ENCODE measurements at places on chromosomes 4 and X. TPM values are rescaled to one million over a fixed set of nuclear protein-coding genes. Genes with fewer than 3 reads are reported as not detected.

DNA sequence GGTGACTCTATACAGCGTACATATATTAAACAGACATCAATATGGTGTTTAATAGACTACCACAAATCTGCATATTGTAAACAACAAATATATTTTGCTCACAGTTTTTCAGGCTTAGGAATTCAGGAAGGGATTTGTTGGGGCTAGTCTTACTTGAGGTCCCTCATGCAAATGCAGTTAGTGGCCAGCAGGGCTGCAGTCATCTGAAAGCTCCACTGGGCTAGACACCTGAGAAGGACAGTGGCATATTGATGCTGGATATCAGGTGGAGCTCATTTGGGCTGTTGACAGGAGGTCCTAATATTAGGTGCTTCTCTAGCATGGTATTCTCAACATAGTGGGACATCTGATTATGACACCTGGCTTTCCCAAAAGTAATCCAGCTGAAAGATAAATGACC lies 493.8 kb upstream of the PABPC4L start:
- DNase-seq = no peak

DNA sequence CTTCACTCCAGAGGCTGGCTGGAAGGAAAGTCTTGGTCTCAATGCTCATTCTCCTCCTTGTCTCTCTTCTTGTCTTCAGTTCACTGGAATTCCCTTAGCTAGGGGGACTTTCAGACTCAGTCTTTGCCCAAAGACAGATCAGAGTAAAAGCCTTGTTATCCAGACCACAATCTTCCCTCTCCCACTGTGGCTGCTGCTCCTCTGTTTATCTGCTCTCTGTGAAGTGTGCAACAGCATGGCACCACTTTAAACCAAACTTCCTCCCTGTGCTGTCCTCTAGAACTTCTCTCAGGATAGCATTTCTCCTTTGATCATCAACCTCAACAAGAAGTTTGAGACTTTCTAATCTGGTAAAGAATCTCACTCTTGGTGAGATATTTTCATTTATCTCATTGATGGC lies 530.1 kb upstream of the SLIT2 start:
- DNase-seq = no peak

GRCh38 chr4:144646523-144647094 lies 653 bp downstream of the HHIP start:
- peak; percentile 39 for DNase-seq

DNA sequence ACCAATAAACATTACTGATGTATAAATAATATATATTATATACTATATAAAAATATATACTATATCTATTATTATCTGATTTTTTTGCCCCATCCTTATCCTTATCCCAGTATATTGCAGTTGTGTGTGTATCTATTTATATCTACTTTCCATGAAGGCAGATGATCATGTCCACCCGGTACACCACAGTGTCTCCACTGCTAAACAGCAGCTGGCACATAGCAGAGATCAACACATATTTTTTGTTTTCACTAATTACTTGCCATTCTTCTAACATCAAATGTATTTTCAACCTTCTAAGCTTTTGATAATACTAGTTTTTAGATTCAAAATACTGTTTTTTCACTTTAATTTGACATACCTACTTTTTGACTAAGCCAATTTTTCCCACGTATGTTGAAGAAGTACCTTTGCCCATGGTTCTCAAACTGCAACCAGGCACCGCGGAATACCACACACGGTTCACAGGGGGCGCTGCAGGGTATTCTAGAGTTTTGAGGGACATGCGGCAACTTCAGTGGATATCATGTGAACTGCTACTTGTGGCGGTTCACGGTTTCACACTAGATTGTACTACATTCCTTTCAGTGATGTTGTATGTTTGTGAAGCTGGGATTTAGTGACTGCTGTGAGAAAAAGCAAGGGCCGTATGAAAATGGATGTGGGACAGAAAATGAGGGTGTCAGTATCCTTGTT lies 182.5 kb upstream of the NPY2R start:
- no peak for DNase-seq

GRCh38 chr4:14333616-14334015 lies 668.7 kb upstream of the CPEB2 start:
- no peak for DNase-seq

DNA sequence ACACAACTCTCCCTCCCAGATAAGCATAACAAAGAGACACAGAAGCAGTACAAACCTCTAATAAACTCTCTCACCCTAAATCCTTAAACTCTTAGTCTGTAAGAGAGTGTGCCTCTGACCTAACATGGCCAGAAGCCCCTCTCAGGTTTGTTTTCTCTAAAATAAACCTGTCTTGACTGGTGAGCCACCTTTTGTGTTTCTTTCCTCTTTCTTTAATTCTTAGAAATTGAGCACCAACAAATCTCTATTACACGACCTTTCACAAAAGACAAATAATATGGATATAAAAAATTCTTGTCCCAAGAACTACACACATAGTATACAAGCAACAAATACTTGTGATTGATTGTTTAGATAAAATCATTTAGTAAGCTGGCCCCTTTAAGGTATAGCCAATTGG lies 573.7 kb downstream of the EPHA5 start:
- no peak for DNase-seq

- DNase-seq = no peak
Observed at GRCh38 chr4:187204389-187204918, 480.8 kb upstream of the FAT1 start.

DNA sequence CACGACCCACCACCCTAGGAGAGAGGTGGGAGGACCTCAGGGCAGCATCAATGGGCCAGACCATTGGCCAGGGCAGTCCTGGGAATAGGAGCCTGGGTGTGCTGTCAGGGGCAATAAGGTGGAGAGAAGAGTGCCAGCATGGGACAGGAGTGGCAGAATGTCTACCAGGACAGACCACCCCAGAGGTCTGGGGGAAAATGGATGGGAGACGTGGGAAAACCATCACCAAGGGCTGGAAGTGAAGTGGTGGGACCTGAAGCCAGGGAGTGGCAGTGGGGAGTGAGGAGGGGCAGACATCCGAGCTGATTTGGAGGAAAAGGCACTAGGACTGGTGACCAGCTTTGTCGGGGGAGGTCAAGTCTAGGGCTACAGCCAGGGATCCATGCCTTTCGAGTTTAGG lies 993 bp downstream of the EVC2 start:
- no peak for DNase-seq

- DNase-seq = no peak
Observed at GRCh38 chrX:11450354-11450753, 157.1 kb downstream of the AMELX start.

DNA sequence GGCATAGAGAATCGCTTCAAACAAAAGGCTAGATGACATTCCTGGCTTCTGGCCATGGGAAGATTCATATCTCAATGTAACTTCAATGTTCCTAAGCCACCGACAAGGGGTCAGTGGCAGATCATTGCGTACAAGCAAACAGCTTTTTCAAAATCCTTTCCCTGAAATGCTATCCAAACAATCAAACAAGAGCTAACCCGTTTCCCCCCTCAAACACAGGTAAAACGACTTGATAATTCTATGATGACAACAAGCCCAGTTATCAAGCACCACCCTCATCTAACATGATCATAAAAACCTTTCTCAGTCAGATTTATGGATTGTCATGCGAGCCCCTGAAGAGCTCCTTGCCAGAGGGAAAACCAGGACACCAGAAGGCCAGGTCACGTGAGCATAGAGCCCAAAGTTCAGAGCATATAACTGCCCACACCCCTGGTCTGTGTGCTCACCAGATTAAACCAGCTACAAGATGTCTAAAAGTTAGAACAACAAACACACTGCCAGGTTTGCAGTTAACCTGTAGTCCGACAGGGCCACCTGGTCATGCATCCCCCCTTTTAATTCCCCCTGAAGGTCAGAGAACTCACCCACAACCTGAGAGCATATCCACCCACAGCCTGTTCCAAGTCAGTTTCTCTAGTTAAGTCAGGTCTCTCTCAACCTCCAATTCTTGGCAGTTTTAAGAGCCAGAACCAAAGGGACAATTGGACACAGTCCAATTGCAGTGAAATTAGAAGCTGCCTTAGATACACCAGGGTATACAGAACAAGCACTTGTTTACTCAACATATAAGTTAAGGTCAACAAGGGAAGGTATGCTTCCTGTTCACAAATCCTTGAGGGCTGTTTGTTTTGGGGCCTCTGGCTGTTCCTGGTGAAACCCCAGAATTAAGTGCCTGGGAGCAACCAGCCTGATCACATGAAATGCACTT lies 248.1 kb upstream of the PPARGC1A start:
- no peak for DNase-seq

GRCh38 chr4:145481164-145481941 lies at the start of gene SMAD1:
SMAD1 (plus strand) TSS chr4:145481853; CDS start chr4:145514614, 32,761 bp downstream.
- DNase-seq = no peak

DNA sequence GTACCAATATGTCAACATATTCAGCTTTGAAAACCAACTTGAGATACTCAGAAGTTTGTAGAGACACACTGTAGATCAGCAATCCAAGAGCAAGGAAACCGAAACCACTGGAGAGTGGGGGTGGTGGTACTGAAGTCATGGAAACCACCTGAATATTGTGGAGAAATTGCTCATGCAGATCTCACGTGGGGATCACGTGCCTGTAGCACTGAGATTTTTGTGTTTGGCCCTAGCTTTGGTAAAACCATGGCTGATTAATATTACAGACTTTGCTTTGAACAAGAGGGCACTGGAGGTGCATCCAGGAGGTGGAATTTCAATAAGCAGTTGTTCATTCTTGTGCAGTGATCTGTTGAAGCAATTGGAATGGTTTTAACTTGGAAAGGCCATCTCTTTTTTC lies 47.2 kb downstream of the GBA3 start:
- DNase-seq = no peak

DNA sequence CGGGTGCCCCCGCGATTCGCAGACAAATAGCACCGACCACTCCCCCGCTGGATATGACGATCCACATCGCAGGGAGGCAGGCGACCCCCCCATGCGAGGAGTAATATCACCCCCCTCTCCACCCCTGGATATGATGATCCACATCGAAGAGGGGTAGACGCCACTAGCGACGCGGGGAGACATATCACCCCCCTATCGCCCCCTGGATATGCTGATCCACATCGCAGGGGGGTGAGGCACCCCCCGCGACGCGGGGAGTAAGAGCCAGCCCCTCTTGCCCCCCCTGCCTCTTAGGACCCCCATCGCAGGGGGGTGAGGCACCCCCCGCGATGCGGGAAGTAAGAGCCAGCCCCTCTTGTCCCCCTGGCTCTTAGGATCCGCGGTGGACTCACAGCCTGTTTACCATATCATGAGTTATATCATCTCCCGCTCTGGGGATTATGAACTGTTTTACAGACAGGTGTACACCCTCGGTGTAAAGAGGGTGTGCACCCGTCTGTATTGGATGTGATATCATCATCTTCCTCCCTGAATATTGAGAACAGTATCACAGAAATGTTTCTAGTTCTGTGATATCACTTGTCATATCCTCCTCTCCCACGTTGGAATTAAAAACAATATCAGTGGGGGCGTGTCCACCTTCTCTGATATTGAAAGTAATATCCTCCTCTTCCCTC lies 22.7 kb upstream of the DRD5 start:
- DNase-seq = no peak

Gene VCX3A
- total RNA-seq = not detected

Gene MEPE
- not detected for total RNA-seq

Gene NOX1
- not detected for total RNA-seq

Gene GLUD2
- total RNA-seq = 0.27 TPM

Gene SHISA3
- not detected for total RNA-seq

Gene CTAG2
- total RNA-seq = not detected

Gene SPANXA2
- total RNA-seq = not detected

Gene FRG2
- not detected for total RNA-seq

Gene RTL3
- not detected for total RNA-seq

Gene OCRL
- 7.5 TPM for total RNA-seq

Gene FAM241A
- total RNA-seq = 1.3 TPM
